ENCODE measurements at places on chromosomes 6 and 20. TPM values are rescaled to one million over a fixed set of nuclear protein-coding genes. Genes with fewer than 3 reads are reported as not detected.

The SLC17A3 gene
- polyA plus RNA-seq: not detected

The ATP5F1E gene
- 87.4 TPM for polyA plus RNA-seq

The CLIC5 gene
- polyA plus RNA-seq: 1.1 TPM

- no peak for DNase-seq
Measured at GRCh38 chr6:143490775-143491174, 20.7 kb downstream of the FUCA2 start.

DNA sequence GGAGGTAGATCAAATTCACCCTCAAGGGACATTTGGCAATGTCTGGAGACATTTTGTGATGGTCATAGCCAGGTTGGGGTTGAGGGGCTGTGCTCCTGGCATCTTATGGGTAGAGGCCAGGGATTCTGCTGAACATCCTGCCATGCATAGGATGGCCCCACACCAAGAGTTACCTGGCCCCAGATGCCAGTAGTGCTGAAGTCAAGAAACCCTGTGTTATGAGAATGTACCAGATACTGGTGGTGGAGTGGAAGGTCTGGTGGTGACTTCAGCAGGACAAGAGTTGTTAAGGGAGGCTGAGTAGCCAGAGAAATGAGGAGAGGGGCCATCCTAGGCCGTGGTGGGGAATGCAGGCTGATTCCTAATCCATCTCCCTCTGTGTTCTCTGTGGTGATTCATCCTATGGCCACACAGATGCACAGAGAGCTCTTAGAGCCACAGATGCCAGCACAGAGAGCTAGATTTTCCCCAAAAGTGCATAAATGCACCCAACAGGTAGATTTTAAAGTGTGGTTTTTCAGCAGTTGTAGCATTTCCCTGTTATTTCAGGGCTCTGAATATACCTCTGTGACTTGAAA is 43.6 kb downstream of the CDYL start:
- DNase-seq: no peak

DNA sequence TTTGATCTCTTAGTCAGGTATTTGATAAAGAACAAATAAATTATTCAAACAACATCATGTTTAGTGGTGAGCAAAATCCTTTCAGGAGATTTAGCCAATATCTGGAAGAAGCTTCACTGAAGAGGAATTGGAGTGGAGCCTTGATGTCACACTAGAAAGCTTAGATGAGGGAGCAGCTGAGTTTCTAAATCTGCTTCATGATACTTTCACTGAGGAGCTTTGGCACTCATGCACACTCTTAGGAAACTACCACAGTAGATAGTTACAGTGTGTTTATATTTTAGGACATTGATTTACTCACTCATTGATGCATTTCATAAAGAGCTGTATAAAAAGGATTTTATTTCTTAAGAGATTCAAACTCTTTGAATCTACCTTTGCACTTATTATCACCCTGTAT is 366.2 kb upstream of the BTBD3 start:
- no peak for DNase-seq

DNA sequence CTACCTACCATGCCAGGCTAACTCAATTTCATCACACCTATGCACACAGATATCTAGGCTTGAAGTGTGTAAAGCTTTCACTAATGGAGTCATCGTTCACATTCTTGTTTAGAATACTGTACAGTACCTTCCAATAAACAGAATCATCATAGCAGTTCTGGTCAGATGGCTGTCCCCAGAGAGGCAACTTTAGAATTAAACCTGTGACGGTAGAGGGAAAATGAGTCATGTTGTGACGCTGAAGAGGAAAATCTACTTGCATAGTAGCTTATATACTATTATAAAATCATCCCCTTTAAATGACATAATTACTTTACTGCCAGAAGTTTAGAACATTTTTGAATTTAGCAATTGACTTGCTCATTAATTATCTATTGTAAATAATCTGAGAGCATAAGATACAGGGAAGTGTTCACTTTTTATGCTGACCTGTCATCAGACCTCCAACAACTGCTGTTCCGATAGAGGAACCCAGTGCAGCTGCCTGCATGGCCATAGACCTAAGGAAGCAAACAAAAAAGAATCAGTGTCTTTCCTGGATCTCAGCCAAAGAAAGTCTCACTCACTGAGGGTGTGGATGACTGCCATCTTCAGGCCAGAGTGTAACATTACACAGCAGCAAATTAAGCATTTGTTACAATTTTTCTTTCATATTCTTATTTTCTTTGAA is 29.8 kb downstream of the RHAG start:
- DNase-seq: peak; percentile 75

DNA sequence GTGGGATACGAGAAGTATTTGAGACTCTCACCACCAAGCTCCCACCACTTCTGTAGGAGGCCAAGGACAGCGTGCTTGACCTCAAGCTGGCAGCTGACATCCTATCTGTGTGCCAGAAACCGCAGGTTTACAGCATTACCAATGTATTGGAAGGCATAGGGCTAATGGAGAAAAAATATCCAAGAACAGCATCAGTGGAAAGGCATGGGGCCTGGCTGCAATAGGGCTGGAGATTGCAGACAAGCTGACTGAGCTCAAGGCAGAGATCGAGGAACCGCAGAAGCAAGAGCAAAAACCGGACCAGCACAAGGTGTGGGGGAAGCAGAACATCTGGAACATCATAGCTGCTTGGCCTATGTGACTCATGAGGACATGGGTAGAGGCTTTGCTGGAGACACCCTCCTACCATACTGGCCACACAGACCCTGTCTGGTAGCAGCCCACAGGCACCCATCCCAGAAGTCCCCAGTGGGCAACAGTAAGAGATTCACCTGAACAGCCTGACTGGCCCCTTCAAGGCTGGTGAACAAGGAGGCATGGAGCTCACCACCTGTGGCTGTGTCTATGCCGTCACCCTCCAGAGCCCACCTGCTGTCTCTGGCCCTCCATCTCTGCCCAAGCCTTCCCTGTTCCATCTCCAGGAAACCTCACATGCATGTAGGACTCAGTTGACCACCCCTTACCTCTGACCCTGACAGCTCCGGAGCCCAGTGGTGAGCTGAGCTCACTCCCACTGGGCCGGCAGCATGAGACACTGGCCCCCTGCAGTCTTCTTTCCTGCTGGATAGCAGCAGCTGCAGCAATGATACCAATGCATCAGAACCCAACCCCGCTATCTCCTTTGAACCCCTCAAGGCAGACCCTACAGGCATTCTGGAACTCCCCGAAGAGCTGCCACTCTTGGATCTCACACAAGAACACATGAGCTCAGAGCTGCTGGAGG is 171.1 kb downstream of the KIF6 start:
- DNase-seq: no peak

- DNase-seq: no peak
Measured at GRCh38 chr20:17614812-17615644, 45.2 kb downstream of the DSTN start.

DNA sequence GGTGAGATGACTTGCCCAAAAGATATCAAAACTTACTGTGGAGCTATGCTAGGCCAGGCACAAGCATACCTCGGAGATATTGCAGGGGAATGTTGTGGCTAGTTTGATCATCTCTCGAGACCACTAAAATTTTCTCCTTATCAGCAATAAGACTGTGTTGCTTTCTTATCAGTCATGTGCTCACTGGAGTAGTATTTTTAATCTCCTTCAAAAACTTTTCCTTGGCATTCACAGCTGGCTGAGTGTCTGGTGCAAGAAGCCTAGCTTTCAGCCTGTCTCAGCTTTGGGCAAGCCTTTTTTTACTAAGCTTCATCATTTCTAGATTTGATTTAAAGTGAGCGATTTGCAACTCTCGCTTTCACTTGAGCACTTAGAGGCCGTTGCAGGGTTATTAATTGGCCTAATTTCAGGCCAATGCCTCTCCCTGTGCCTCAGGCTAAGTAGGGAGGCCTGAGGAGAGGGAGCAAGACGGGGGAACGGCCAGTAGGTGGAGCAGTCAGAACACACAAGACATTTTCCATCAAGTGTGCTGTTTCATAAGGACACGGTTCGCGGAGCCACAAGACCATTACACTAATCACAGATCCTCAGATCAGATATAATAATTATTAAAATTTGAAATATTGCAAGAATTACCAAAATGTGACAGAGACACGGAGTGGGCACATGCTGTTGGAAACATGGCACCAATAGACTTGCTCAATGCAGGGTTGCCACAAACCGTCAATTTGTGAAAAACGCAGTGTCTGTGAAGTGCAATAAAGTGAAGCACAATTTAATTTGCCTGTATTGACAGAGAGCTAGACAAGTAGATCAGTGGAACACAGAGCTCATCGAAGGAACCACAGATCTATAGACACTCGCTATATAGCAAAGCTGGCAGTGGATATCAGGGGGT is 106.8 kb upstream of the SIRPG start:
- DNase-seq: peak; percentile 92

DNA sequence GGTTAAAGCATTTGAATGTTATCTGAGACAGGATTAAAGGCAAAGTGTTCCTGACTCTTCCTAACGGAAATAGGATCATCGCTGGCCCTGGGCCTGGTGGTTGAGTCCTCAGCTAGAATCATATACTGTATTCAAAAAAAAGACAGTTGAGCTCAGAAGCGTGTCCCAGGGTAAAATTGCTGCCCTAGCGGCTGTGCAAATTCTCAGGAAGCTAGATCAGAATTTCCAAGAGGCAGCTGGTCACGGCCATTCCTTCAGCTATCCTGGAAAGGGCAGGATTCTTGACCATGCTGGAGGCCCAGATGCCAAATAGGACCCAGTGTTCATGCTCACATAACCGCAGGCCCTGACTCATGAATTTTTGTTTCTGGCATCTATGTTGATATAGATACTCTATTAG is 67.4 kb downstream of the STMND1 start:
- no peak for DNase-seq

DNA sequence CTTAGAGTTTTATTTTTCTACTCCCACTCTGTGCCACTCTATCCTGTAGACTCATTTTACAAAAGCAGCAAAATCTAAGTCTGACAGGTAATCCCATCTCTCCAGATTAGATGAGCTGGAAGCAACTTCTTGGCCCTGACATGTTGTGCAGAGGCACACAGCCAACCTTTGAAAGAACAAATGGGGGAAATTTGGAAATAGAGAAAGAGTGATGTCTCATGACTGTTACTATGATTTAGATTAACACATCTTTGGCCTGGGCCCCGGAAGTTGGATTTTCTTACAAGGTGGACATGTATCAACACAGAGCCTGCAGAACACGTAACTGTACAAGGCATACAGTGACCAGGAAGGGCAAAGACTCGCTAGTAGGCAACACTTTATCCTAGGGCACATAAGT is 227.7 kb downstream of the MYLK4 start:
- DNase-seq: no peak

DNA sequence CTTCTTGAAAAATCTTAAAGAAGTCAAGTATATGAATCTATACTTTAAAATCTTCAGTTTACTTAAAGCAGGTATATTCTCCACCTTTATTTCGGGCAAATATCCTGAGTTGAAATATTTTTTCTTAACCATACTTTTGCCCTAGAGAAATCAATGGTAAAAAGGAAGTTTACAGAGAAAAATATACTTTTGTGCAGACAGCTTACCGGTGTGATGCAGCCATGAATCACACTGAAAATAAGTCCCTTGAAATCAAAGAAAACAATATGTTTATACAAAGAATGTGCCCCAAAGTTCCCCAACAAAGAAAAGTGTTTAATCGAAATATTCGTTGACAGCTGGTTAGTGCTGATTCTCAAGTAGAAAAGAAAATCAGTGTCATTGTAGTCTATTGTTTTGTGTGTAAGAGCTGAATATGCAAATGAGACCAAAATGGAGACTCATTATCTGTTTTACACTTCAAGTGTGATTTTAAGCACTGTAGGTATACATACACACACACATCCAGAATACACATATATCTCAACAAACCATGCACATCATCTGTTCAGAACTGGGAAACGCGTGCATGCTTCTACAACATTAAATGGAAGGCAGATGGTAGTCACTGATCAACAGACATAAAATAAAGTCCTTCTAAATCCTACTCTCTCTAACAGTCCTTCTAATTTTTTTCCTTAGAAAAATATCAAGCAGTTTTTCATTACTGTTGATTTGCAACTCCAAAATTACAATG is 73.3 kb downstream of the BTBD9 start:
- peak; percentile 93 for DNase-seq

GRCh38 chr6:157600807-157601206 is 219.8 kb downstream of the ZDHHC14 start:
- DNase-seq: no peak

DNA sequence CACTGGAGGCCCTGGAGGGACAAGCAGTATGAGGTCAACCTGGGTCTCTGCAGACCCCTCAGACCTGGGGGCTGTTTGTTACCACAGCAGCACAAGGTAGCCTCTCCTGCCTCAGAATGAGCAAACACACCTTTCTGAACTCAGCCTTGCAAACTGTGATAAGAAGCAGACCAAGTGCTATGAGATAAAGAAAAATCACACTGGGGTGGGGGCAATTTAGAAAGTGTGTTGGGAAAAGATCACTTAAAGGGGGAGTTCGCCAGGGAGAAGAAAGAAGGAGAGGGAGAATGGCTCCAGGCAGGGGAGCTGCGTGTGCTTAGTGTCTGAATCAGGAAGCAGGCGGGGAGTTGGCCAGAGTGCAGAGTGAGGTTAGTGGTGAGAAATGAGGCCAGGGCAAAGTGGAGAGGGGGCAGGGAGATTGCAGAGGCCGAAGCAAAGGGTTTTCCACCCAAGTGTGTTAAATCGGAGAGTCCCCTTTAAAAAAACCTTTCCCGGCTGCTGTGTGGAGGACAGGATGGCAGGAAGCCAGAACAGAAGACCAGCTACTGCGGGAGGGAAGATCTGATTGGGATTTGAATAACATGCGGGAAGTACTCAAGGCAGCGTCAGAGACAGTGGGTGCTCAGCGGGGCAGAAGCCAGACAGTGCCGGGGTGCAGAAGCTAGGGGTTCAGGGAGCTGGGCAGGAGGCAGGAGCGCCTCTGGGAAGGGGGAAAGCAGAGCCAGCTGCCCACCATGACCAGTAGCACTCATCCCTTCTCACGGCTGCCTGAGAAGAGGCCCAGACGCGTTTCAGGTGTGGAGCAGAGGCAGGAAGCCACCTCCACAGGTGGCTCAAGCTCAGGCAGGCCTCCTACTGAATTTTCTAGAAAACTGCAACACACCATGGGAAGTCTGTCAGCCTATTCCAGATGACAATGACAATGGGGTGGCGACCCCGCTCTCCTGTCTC is 9.0 kb downstream of the ADA start:
- DNase-seq: peak; percentile 86

Measured in brain (organoid and tissue), 16 donors.